Stimulated activated CD4-positive, alpha-beta T cell treated with anti-CD3 and anti-CD28 coated beads, Interleukin-1b, Interleukin-23, amount 100 ng/mL, for 24 hours (primary cell): ENCODE measurements at places on chromosomes 12 and 14.

GRCh38 chr14:52891800-52892199 is 59.0 kb downstream of the FERMT2 start:
- DNase-seq: no peak

DNA sequence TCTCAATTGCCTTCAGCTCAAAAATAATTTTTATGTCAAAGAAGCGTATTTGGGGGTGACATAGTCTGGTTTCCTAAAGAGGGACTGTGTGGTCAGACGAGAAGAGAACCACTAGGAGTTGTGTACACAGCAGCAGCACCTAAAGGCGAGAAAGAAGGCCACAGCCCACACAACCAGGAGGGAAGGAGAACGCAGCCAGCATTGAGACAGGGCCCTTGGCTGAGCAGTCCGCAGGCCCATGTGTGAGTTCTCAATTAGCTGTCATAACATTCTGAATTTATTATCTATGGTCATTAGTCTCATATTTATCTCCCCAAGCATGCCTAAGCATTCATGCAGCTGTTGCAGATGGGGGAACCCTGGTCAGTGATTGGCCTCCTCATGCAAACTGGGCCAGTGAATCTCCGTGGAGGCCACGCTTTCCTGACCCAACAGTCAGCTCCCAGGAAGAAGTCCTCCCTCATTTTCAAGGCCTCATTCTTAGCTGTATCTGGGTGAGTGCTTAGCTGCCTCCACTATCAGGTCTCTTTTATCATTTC is 81.2 kb upstream of the ATF7IP start:
- no peak for DNase-seq

DNA sequence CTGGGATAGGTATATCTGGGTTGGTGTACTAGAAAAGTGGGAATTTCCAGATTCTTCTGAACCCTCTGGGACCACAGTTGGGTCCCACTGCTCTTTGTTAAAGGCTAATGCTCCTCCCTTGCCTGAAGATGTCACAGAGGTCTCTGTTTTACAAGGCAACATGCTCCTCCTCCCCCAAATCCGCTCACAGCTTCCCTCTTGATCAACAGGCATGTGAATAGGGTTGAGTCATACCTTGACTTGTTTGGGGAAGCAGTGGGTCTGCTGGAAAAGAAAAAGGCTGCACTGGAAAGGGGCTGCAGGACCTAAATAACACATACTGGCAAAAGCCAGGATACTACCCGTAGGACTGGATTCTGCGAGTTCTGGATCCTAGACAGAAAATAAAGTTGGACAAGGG is 165.4 kb upstream of the TMEM260 start:
- no peak for DNase-seq

DNA sequence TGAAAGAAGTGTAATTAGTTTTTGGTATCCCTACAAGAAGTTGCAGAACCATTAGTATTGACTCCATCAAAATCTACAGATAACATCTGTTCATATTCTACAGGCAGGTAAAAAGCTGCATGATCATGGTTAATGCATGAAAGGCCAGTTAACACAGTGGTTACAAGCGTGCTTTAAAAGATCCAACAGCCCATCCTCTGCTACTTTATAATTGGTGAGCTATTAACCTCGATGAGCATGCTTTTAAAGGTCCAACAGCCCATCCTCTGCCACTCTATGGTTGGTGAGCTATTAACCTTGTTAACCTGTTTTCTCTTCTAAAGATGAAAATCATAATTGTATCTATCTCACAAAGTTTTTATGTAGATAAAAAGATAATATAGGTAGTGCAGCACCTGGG is 289.3 kb downstream of the DUSP6 start:
- DNase-seq: no peak

- no peak for DNase-seq
Observed at GRCh38 chr12:132300789-132301722, 28.3 kb downstream of the GALNT9 start.

- DNase-seq: no peak
Observed at GRCh38 chr14:94863366-94863765, 93.5 kb upstream of the GSC start.

DNA sequence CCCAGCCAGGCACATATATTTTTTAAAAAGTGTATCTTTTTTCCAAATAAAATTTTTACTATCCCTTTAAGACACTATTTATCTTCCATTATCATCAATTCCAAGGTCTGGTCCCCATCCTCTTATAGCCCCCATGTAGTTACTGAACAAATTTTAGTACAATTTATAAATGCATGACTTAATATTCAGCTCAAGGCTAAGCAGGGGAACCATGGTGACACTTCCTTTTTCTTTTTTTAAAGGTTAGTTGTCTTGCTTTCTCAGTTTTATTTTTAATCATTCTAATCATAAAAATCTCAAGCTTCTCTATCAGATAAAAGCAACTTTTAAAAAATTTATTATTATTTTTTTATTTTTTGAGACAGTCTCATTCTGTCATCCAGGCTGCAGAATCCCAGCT is 92.3 kb downstream of the TRAFD1 start:
- DNase-seq: no peak

DNA sequence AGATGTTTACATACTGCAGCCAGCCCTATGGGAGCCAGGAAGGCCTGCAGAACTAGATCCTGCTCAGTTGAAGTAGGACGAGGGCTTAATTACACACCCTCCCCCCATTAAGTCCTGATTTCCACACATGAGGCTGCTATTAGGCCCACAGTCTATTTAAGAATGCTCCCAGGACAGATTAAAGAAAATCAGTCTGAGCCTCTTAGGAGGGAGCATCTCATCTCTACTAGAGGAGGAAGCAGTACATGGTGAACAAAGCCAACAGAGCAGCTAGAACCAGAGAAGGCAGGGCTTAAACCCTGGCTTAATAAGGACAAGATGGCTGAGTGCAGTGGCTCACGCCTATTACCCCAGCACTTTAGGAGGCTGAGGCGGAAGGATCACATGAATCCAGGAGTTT is 55.8 kb upstream of the ARHGAP5 start:
- DNase-seq: no peak

GRCh38 chr14:26873362-26873960 is 275.6 kb upstream of the NOVA1 start:
- DNase-seq: no peak

GRCh38 chr14:85079842-85080730 is 449.9 kb upstream of the FLRT2 start:
- no peak for DNase-seq

DNA sequence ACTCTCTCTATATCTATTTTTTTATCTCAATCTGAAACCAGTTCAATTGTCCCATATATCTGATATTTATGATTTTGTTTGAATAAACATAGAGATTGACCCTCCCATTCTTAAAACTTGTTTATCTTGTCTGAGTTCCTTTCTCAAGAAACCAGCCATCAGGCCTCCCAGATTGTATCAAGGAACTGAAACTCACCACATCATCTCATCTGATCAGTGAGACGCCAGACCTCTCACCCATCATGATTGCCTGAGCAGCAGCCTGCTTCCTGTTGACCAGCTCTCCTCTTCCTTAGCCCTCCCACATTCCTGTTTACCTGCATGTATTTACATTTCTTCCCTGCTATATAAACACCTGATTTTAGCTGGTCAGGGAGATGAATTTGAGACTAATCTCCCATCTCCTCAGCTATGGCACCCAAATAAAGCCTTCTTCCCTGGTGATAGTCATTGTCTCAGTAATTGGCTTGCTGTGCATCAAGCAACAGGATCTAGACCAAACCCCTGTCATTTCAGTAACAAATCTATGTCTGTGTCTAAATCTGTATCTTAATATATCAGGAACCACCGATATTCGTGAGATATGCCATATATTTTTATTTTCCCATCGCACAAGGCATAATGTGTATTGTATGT is 323.6 kb downstream of the TMTC2 start:
- no peak for DNase-seq

- no peak for DNase-seq
Observed at GRCh38 chr12:96416033-96416799, 16.0 kb upstream of the CDK17 start.

DNA sequence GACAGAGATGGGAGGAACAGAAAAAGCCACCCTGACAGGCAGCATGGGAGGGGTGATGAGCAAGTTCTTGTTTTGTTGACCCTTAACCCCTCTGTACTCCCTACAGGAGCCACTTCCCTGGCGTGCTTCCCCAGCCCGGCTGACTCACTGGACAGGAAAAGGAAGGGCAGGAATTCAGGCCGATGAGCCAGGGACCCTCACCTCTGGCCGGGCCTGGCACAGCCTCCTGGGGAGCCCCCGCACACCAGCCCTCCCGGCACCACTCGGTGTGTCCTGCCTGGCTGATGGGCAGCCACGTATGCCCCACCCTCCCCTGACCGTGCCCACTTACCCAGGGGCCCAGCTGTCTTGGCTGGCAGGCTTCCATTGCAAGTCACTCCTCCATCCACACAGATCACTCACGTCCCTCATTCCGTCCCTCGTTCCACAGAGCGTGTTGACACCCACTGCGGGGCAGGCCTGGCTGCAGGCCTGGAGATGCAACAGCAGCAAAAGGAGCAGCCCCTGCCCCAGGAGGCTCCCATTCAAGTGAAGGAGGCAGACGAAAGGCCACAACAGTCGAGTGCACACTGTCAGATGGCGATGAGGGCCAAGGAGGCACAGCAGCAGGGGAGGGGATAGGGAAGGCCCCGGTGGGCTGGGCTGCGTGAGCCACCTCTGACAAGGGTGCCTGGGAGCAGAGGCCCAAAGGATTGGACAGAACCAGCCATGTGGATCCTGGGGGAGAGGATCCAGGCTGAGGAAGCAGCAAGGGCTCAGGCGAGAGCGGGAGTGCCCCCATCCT is 19.7 kb upstream of the CD9 start:
- DNase-seq: no peak

DNA sequence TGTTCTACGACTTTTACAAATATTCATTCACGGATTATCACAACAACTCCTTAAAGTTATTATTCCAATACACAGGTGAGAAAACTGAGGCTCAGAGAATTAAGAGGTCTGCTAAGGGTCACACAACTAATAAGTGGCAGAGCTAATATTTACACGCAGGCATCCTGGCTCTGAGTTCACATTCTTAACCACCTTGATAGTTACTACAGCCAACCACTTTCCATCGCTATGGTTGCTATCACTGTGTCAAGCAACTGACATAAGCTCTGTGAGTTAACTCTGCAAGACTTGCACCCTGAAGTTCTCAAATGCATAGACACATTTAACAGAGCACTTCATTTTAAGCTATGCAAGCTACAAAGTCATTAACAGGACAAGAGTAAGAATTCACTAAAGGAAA is 3.7 kb downstream of the GLT8D2 start:
- no peak for DNase-seq

DNA sequence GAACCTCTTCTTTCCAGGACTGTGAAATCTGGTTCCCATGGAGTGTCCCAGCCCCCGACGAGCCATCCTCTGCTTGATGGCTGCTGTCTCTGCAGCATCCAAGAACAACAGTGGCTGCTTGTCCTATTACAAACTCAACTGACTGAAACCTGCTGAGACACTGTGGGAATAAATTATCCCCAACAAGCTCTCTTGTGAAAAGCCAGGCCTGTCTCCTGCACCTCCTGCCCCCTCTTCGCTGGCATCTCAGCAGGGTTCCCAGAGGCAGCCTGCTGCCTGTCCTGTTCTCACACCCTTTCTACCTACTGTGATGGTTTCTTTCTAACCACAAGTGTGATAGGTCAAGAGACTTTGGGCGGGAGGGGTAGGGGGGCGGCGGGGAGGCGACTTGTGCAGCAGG is 180.2 kb downstream of the TSPAN9 start:
- DNase-seq: no peak

DNA sequence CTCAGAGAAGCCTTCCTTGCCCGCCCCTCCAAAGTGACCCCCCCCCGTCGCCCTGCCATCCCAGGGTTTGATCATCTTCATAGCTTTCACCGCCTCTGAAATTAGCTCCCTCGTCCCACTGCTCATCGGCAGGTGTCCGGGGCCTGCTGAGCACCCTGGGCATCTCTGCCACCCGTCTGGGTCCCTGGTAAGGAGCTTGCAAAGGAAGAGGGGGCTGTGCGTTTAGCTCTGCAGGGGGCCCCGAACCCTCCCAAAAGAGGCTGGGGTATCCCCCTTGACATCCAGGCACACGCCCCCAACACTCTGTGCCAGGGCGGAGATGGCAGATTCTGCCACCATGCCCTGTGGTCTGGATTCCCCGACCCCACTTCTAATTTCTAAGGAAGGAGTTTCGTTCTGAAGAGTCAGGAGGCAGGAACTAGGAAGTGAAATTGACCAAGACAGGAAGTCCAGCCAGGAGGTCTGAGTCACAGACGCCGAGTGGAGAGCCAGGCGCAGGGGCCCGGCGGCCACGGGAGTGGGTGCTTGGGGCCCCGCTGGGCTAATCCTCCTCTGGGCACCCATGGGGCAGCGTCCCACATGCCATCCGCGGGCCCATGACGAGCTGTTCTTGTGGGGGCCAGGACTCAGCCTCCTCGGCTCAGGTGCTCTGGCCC is 95.7 kb downstream of the RFLNA start:
- no peak for DNase-seq

- no peak for DNase-seq
Observed at GRCh38 chr12:1189163-1189562, 198.1 kb downstream of the ERC1 start.

- DNase-seq: no peak
Observed at GRCh38 chr12:81968421-81968820, 209.3 kb upstream of the PPFIA2 start.

DNA sequence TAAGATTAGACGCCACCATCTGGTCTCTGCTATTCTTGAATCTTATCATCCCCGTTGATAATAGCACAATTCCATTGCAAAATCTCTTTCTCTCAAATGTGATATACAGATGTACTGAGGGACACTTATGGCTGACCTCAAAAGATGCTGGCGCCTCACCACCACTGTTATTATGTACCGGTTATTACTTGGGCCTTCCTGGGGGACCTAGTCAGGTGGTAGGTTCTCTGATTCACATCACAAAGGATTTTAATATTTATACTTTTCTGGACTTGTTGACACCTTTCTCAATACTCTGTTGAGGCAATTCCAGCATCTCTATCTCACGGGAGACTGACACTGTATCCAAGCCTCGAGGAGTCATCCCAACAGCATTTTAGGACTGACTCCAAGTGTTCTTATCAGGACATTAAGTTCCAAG is 21.3 kb upstream of the FAM234B start:
- no peak for DNase-seq

- no peak for DNase-seq
Observed at GRCh38 chr14:54116972-54117371, 160.3 kb upstream of the BMP4 start.

GRCh38 chr12:84480803-84481202 is 431.8 kb downstream of the SLC6A15 start:
- DNase-seq: no peak

DNA sequence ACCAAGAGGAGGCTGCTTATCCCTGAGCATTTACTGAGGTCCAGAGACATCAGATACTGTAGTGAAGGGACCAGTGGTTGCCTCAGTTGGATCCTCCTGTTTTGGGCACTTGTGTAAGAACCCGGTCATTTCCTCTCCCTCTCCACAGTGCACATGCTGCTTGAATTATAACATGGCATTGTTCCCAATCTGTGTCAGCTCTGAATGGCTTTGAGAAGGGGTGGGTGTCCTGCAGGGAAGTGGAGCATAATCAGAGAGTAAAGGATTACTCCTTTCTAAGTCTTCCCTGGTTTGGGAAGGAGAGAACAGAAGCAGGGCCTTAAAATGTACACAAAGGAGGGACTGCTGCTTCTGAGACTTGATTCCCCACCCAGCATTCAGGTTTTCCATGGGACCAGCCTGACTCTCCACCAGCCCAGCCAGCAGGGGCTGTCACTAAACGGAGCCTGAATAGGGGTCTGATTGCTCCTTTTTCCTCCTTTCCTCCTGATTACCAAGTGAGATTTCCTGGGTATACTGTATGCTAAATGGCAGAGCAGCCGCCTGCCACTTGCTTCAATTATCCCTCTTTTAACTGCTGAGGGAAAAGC is 78.4 kb downstream of the NRXN3 start:
- DNase-seq: no peak
